ENCODE measurements at places on chromosomes 11 and 22.

- H3K4me1 ChIP-seq: no peaks in the 10 kb centered on the region
- H3K36me3 ChIP-seq: peaks cover 3% of the 10 kb centered on the region
Measured at GRCh38 chr11:65847746-65848145, 10.2 kb downstream of the CFL1 start.

GRCh38 chr11:1927848-1928469 lies 8.5 kb downstream of the TNNT3 start:
- no peaks in the 10 kb centered on the region for H3K36me3 ChIP-seq
- no peaks in the 10 kb centered on the region for H3K4me1 ChIP-seq
- no peaks in the 10 kb centered on the region for H3K27me3 ChIP-seq
- no peak for DNase-seq
- H3K4me3 ChIP-seq: no peak overlapping the region

DNA sequence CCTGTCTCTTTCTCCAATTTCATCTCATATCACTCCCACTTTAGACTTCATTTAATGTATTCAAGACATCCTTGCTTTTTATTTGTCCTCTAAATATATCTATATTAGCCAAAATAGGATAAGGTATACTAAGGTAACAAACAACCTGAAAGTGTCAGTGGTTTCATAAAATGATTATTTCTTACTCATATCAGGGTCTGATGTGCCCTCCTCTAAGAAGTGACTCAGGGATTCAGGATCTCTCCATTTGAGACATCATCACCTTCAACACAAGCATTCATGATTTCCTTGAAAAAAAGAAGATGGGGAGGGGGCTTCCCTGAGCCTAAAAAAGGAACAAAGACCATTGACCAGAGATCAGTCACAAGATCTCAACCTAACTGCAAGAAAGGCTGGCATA lies 131.4 kb upstream of the POU2AF2 start:
- DNase-seq: no peak
- no peaks in the 10 kb centered on the region for H3K27me3 ChIP-seq
- no peaks in the 10 kb centered on the region for H3K4me1 ChIP-seq
- no peaks in the 10 kb centered on the region for H3K36me3 ChIP-seq
- H3K27ac ChIP-seq: no peak overlapping the region

DNA sequence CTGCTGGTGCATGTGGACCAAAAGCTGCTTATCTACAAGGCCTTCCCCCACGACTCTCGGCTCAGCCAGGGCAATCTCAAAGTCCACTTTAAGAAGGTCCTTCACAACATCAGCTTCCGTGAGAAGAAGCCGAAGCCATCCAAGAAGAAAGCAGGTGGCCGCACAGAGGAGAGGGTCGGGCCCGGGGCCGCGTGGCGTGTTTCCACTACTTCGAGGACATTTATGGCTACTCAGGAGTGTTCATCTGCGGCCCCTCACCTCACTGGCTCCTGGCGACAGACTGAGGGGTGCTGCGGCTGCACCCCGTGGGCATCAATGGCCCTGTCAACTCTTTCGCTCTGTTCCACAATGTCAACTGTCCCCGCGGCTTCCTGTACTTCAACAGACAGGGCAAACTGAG lies 16.2 kb upstream of the SLC5A4 start:
- H3K36me3 ChIP-seq: no peaks in the 10 kb centered on the region
- H3K27ac ChIP-seq: no peak overlapping the region
- DNase-seq: no peak
- no peak overlapping the region for H3K4me3 ChIP-seq

DNA sequence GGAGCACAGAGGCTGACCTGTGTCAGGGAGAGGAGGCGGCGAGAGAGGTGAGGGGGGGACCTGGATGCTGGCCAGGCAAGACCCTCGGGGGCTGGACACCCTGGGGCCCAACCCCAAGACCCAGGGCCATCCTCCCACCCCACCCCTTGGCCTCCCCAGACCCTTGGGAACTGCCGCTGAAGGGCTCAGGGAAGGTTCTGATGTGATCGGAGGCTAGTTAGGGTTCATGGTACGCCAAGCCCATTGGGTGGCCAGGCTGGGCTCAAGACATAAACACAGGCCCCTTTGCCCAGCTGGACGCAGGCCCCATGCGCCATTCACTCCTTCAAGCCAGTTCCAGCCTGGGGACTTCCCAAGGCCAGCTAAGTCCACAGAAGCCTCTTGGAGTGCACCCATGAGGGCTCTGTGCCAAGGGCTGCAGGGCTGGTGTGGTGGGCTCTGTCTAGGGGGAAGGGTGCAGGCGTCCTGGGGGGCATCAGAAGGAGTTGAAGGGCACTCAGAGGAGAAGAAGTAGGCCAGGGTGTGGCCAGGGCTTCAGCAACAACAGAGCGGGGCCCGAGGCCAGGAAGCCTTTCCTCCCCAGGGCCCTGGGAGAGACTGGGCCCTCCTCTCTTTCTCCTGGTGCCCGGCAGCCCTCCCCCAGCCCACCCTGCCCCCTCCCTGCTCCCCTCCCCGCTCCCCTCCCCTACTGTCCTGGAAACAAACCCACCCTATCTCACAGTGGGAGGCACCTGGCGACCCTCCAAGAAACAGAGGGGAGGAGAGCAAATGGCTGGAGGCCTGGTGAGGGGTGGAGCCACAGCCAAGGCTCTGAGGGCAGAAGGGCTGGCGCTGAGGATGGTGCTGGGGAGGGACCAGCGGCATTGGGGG lies 12.9 kb downstream of the TSPAN32 start:
- H3K36me3 ChIP-seq: no peaks in the 10 kb centered on the region
- H3K27me3 ChIP-seq: no peaks in the 10 kb centered on the region
- no peak overlapping the region for H3K27ac ChIP-seq
- DNase-seq: peak; percentile 66
- no peak overlapping the region for H3K4me3 ChIP-seq
- peaks cover 16% of the 10 kb centered on the region for H3K4me1 ChIP-seq

DNA sequence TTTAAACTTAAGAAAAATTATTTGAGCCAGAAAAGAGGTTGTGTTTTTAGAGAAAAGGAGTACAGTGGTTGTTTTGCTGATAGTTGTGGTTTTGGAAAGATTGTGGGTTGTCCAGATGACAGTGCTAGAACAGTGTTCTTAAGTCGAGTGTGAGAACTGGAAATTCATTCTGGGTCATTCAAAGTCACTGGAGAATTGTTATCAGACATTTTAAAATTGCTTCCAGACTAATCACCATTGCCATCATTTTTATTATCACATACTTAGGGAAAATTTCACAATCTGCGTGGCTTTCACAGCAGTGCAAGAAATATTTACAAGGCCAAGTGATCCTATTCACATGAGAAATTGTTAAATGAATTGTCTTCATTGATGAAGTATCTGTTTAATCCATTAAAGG lies 242.2 kb upstream of the DDI1 start:
- no peaks in the 10 kb centered on the region for H3K4me1 ChIP-seq
- no peak overlapping the region for H3K4me3 ChIP-seq
- peak; percentile 83 for DNase-seq
- H3K27ac ChIP-seq: no peak overlapping the region

DNA sequence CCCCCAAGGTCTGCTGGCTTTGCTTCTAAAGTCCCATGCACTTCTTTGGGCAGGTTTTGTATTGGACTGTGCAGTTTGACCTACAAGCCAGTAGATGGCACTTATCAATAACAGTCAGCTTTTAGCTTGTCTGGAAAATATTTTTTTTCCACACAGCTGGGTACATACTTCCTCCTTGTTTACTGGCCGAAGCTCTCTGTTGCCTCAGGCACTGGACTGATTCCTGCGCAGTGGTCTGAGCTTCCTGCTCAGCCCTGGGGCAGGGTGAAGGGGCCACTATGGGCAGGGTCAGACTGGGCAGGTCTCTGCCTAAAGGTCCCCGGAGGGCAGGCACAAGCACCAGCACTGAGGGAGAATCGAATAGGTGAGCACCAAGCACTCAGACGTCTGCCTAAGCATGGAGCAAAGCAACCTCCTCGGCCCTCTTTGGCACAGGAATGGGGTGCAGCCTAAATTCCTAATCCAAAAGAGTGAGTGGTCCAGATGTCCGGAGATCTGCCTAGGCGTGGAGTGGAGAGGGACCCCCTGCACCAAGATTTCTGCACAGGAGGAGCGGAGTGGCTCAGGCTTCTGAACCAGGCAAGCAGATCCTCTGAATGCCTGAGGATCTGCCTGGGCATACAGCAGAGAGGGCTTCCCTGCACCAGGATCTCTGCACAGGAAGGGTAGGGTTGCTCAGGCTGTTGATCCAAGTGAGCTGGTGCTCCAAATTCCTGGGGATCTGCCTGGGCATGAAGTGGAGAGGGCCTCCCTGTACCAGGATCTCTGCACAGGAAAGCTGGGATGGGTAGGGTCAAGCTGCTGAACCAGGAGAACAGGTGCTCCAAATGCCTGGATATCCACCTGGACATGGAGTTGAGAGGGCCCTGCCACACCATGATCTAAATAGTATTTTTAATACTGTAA lies 105.9 kb upstream of the C11orf58 start:
- H3K4me1 ChIP-seq: no peaks in the 10 kb centered on the region
- no peak overlapping the region for H3K4me3 ChIP-seq

- H3K36me3 ChIP-seq: no peaks in the 10 kb centered on the region
- DNase-seq: no peak
- H3K4me1 ChIP-seq: no peaks in the 10 kb centered on the region
- H3K27me3 ChIP-seq: no peaks in the 10 kb centered on the region
- no peak overlapping the region for H3K27ac ChIP-seq
- H3K4me3 ChIP-seq: no peak overlapping the region
Measured at GRCh38 chr11:5922749-5923426, 19.2 kb upstream of the OR56A3 start.

DNA sequence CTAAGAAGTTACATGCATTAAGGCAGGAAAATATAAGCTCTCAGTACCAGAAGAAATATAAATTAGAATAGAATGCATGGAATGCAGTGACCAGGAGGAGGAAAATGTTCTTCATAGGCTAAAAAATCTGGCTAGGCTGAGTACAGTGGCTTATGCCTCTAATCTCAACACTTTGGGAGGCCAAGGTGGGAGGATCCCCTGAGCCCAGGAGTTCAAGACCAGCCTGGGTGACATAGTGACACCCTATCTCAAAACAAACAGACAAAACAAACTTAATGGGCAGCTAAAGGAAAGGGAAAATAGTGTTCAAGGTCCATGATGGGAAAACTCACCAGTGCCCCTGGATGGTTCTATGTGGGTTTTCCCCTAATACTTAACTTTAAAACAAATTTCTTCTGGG lies 78.3 kb upstream of the RASSF10 start:
- H3K4me3 ChIP-seq: no peak overlapping the region
- no peak overlapping the region for H3K27ac ChIP-seq
- no peaks in the 10 kb centered on the region for H3K27me3 ChIP-seq
- peaks cover 20% of the 10 kb centered on the region for H3K36me3 ChIP-seq
- no peak for DNase-seq
- H3K4me1 ChIP-seq: no peaks in the 10 kb centered on the region

DNA sequence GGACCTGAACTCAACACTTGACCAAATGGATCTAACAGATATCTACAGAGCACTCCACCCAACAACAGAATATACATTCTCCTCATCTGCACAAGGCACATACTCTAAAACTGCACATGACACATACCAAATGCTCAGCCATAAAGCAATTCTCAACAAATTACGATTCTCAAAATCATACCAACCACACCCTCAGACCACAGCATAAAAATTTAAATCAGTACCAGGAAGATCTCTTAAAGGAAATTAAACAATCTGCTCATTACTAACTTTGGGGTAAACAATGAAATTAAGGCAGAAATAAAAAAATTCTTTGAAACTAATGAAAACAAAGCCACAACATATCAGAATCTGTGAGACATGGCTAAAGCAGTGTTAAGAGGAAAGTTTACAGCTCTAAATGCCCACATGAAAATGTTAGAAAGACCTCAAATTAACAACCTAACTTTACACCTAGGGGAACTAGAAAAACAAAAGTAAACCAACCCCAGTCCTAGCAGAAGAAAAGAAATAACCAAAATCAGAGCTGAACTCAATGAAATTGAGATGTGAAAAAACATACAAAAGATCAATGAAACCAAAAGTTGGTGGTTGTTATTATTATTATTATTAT lies 37.2 kb downstream of the TMEM123 start:
- peaks cover 3% of the 10 kb centered on the region for H3K4me1 ChIP-seq
- H3K27me3 ChIP-seq: no peaks in the 10 kb centered on the region
- no peak for DNase-seq

DNA sequence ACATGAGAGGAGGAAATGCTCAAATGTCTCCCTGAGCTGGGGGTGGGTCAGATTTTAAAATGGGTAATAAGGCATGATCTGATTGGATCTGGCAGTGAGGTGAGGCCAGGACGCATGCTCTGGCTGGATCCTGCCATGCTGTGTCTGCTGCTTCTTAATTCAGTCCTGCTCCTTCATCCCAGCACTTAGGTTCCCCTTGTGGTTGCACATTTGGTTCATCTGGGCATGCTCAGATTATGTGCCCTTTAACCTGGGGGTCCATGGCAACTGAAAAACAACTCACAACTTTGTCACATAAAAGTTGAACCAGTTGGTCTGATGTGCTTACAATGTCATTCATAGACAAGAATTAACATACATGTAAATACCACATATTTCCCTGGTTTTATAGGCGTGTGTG lies 67.9 kb downstream of the PIWIL4 start:
- no peaks in the 10 kb centered on the region for H3K27me3 ChIP-seq
- H3K4me3 ChIP-seq: no peak overlapping the region
- DNase-seq: no peak
- H3K36me3 ChIP-seq: no peaks in the 10 kb centered on the region

DNA sequence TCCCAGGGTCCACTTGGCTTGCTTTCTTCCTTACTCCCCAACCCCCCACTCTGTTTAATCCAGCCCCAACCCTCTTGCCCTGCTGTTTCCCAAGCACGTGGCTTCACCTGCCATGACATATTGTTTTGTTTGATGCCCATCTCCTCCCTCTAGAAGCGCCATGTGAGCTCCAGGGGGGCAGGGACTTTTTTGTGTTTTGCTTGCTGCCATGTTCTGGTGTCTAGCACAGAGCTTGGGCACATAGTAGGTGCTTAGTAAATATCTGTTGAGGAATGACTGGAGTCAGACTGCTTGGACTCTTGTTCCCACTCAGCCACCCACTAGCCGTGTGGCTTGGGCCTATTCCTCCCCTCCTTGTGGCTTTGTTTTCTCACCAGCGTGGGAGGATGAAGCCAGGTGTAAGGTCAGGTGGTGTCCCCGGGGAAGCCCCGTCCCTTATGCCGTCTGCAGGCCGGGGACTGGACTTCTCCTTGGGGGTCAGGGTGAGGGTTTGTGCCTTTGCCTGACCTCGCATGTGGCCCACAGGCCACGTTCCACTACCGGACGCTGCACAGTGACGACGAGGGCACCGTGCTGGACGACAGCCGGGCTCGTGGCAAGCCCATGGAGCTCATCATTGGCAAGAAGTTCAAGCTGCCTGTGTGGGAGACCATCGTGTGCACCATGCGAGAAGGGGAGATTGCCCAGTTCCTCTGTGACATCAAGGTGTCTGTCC lies 3.8 kb downstream of the AIP start:
- no peak overlapping the region for H3K4me3 ChIP-seq
- H3K27me3 ChIP-seq: no peaks in the 10 kb centered on the region
- H3K36me3 ChIP-seq: no peaks in the 10 kb centered on the region
- DNase-seq: no peak
- no peak overlapping the region for H3K27ac ChIP-seq
- peaks cover 11% of the 10 kb centered on the region for H3K4me1 ChIP-seq

GRCh38 chr11:88626216-88626615 lies 288.7 kb upstream of the CTSC start:
- H3K4me3 ChIP-seq: no peak overlapping the region
- H3K36me3 ChIP-seq: no peaks in the 10 kb centered on the region
- H3K27ac ChIP-seq: no peak overlapping the region
- H3K4me1 ChIP-seq: no peaks in the 10 kb centered on the region
- peak; percentile 7 for DNase-seq

Measured in astrocyte (in vitro differentiated cells and primary cell).